ENCODE measurements at places on chromosomes 6 and 20.

DNA sequence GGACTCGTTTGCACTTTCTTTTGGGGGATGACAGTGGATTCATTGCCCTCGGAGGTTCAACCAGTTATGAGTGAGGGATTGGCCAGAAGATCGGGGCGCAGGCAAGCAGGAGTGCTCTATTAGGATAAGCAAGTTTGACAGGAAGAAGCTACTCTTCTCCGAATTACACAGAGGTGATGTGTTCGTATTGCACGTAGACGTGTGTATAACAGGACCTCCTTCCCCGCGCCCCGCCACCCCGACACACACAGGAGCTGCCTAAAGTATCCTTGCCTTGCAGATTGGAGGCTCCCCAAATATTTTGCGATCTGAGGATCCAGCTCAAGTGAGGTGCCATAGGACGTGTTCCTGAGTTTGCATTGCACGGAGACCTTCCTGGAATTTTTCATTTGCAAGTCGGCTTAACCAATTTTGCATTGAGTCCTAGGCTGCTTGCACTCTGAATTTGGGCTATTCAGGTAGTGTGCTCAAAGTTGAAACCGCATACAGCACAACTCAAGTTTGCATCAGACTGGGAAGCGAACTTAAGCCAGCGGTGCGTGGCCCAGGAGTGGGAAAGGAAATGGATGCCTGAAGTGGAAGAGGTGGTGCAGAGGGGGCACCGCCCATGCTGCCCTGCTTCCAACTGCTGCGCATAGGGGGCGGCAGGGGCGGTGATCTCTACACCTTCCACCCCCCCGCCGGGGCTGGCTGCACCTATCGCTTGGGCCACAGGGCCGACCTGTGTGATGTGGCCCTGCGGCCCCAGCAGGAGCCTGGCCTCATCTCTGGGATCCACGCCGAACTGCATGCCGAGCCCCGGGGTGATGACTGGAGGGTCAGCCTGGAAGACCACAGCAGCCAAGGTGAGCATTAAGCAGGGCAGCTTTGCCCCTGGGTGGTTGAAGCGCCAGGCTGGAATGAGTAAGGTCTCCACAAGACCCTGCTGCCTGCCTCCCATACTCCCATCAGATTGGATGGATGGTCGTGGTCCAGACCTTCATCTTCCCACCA is 770 bp downstream of the TCF19 start:
- DNase-seq, result no peak

- no peak for DNase-seq
These were observed 103.4 kb upstream of the SLC22A23 start for GRCh38 chr6:3560211-3560610.

DNA sequence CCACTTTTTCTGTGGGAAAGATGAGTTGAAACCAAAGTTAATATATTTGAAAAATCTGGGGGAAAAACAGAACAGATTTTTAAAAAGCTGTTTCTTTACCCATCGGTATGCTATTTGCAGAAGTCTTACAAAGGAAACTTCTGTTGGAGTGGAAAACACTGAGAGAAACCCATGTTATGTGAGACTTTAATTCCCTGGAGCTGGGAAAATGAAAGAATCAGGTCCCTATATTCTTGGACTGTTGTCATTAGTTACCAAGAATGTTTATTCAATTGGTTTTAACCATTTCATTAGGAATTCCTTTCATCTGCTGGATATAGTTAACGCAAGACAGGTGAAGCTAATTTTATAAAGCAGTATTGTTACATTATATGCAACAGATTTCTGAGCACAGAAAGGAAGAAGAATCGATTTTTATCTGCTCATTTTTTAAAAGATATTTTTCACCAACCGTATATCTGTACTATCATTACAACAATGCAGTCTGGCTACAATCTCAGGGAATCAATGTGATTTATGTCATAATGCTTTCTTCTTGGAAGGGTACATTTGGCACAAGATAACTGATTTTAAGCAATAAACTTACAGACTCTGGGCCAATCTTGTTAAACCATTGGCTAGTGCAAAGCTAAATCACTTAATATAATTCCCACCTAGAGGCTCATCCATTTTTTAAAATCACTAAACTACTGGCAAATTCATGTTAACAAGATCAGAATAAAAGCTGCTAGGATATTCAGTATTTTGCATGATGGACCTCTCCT is 170.0 kb downstream of the MOXD1 start:
- no peak for DNase-seq

- DNase-seq, result no peak
These were observed 256.6 kb downstream of the GMDS start for GRCh38 chr6:1988843-1989242.

DNA sequence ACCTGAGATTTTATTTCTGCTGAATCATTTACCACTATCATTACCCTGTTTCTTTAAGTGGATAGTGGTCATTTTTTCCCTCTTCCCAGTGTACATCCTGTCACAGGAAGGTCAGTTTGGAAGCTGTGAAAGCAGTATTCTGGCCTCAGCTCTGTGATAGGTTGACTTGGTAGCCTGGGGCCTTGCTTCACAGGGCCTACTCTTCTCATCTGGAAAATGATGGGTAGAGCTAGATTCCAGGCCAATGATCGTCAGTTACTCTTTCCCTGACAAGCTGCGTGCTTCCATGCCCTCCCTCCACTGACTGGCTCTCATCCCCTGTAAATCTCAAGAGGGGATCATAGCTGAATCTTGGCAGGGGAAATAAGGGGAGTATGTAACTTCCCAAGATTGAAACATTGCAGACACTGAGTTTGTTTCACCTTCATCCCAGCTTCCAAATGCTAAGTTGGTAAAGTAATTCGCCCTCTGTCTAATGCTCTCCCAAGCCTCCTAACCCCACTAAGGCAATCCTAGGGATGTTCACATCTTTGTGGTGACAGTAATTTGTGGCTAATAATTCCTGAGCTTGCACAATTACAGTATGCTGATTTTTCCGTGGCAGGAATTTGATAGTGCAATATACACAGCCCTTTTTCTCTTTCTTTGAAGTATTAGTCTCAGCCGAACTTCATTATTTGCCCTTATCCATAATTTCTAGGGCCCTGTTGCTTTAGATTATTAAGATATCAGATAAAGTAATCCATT is 51.2 kb downstream of the VAPB start:
- DNase-seq, result no peak

DNA sequence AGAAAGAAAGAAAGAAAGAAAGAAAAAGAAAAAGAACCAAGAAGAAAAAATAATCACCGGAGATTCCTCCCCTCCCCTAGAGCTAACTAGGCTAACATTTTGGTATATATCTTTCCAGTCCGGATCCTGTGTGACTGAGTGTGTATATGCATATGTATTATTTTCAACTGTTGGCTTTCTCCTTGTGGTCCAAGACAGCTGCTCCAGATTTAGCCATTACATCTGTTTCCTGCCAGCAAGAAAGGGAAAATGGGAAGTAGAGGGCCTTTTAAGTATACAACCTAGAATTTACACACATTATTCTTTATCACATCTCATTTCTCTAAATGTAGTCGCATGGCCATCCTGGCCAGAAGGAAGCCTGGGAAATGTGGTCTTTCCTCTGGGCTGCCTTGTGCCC is 15.2 kb downstream of the SLC52A3 start:
- DNase-seq, result no peak

- no peak for DNase-seq
These were observed 109.6 kb upstream of the CARMIL1 start for GRCh38 chr6:25169553-25169952.

Measured in esophagus squamous epithelium (tissue), 5 donors.